ENCODE measurements at places on chromosomes 12 and 14.

DNA sequence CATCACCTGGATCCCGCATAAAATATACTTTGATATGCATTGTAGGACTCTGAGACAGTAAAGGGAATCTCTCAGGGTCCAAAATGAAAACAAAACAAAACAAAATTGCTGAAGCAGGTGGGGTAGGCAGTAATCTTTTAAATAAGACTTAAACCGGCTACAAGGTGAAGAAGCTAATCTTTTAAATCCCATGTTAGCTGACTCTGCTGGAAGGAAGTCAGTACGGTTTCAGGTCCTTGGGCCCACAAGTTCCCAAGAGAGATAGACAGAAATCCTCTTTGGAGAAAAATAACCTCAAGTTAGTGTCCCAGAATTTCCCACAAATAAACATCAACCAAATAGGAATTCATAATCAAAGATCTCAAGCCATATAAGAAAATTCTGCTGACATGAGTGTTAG, 5.0 kb upstream of the EPS8 start:
- DNase-seq = no peak

DNA sequence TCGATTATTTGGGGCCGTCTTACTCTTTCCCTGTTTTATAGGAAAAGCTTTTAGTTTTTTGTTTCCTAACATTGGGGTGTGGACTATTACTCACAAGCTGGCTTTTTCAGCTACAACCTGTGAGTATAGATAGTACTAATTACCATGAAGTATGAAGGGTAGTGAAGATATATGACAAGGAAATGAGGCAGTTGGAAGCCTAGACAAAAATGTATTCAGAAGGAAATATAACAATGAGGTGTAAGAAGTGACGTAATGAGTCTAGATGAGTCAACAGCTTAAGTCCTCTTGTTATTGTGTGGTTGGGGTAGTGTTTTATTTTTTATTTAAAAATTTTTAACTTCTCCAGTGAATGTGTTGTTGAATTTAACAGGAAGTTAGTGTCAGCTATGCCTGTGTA, 804.5 kb downstream of the NRXN3 start:
- no peak for DNase-seq

- no peak for DNase-seq
Observed at GRCh38 chr12:81588235-81589008, 170.7 kb downstream of the PPFIA2 start.

DNA sequence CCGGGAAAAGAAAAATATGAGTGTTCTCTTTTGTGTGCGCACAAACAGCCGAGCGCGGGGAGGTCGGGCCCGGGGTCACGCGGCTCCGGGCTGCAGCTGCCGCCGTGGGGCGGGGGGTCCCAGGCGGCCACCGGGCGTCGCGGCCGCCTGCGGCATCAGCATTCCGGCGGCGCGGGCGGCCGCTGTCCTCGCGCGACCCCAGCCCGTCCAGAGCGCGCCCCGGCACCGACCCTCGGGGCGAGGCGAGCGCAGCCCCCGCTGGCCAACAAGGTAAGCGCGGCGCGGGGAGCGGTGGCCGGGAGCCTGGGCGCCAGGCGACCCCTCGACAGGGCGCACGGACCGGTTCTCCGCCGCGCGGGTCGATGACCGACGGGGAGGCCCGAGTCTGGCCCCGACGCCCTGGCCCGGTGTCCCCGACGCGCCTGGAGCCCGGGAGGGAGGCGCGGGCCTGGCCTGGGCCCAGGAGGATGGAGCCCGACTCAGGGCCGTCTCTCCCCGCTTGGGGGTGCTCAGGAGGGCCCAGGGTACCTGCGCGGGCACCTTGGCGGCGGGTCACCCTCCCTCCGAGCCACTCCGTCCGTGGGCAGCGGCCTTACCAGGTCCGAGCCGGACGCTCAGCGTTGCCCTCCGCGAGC, 103.9 kb upstream of the DIO3 start:
- no peak for DNase-seq

- DNase-seq = no peak
Observed at GRCh38 chr14:38175658-38176057, 32.0 kb upstream of the SSTR1 start.

DNA sequence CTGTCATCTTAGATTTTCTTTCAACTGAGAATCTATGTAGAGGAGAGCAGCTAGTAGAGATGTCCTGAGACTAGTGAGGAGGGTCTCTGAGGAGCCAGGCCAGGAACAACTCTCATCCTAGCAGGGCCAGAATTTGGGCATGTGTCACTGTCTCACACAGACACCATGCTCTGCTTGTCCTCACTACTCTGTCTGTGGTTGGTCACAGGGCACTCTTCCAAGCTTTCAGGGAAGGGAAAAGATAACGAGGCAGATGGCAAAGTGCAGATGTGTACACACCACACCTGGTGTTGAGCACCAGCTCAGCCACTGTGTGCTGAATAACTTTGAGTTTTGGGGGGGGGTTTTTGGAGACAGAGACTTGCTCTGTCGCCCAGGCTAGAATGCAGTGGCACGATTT, 2.5 kb downstream of the SSPN start:
- peak; percentile 20 for DNase-seq

GRCh38 chr14:53871951-53872350, 84.7 kb downstream of the BMP4 start:
- DNase-seq = no peak

- peak; percentile 75 for DNase-seq
Observed at GRCh38 chr12:71746974-71747611, 7.6 kb upstream of the RAB21 start.

DNA sequence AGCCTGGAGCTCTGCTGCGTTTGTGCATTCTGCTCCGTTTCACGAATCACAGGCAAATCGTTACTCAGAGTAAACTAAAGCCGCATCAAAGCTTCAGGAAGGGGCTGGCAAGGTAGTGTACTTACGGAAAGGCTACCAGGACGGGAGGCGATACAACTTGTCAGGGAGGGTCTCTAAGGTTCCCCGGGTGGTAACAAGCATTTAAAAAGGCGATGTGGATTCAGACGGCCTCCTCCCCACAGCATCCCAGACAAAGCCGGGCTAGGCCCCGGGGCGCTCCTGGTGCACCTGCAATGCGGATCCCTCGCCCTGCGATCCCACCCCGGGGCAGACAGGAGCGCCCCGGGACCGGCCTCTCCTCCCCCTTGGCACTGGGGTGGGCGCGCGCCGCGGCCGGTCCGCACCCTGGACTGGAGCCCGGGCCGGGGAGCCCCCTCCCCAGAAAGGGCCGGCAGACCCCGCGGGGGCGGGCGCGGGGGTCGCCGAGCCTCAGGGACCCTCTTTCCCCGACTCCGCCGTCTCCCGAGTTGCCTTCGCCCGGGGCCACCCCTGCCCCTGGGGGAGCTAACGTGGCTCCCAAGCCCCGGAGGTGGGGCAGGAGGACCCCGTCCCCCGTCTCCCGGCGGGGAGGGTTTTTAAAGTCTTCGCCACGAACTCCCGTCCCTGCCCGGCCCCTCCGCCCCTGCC, 718 bp downstream of the CCDC92 start:
- peak; percentile 36 for DNase-seq

GRCh38 chr12:31259136-31259886, 66.6 kb downstream of the SINHCAF start:
- DNase-seq = no peak

DNA sequence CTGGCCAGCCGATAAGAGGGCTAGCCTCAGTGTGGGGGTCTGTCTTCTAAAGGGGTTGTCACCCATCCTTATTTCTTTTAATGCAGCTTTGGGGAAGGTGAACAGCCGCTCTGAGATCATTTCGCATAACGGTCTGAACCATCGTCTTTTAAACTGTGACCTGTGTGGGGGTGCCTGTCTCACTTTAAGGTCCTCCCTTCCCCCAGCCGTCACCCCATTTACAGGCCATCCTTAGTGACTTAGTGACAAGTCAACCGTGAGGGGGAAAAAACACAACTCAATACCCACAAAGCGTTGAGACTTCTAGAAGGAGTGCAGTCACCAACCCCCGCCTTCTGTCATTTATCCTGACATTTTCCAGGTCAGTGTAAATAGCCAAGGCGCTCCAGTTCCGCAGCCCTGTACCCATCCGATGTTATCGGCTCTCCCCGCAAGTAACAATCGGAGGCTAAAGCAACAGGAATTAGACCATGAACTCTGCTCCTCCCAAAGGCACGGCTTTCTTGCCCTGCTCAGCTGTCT, 505 bp upstream of the DENND5B start:
- DNase-seq = no peak

GRCh38 chr12:79778802-79779448, 88.2 kb upstream of the PAWR start:
- no peak for DNase-seq

- DNase-seq = no peak
Observed at GRCh38 chr14:21313512-21313911, 33.6 kb downstream of the RPGRIP1 start.

- DNase-seq = no peak
Observed at GRCh38 chr12:56385873-56386272, 23.2 kb upstream of the APOF start.

- no peak for DNase-seq
Observed at GRCh38 chr12:42534184-42534838, 55.2 kb downstream of the PRICKLE1 start.

DNA sequence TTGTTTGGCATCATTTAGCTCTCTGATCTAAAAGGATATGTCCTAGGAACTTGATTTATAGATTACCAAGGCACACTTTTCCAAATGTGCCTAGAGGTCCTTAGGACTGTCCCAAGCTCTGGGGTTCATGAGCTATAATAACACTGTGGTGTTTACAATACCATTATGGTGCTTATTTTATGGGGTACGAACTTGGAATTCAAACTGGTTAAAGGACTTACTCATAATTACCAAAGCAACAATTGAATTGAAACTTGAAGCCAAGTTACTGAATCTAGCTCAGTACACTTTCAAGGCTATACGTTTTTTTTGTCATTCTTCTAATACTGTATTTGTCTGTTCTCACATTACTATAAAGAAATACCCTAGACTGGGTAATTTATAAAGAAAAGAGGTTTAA, 9.6 kb upstream of the TEP1 start:
- DNase-seq = no peak

GRCh38 chr12:55931780-55932550, 1.0 kb downstream of the DGKA start:
- no peak for DNase-seq

- DNase-seq = no peak
Observed at GRCh38 chr14:47993883-47994282, 318.5 kb upstream of the MDGA2 start.

DNA sequence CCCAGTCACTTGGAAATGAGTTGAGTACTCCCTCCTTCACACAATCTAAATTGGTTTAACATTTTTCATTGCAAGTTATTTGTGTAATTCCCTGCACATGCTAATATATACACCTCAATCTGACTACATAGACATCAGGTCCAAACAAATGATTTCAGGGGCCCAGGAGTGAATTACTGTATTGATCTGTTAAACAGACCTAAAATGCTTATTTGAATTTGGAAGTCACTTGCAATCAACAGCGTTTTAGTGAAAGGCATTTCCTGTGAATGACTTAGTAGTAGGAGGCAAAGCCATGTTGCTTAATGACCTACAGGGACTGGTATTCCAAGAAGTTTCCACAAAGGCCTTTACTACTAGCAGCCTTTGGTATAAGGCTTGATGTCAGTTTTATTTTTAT, 22.6 kb upstream of the SLC15A5 start:
- DNase-seq = no peak

DNA sequence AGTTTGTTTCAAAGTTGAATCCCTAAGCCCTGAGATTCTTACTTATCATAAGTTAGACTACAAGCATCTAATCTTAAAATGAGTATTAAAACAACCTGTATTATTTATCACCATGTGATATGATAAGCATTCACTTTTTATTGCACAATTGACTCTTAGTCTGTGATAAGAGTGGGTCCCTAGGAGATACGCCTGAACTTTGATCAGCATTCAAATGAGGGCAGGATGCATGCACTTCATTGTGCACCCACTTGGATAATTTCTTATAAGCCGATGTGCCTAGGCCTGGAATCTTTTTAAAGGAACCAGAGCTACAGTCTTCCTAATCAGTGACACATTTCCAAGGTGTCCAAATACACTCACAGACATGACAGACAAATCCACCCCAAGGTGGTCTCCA, 31.4 kb upstream of the SPTLC2 start:
- no peak for DNase-seq

DNA sequence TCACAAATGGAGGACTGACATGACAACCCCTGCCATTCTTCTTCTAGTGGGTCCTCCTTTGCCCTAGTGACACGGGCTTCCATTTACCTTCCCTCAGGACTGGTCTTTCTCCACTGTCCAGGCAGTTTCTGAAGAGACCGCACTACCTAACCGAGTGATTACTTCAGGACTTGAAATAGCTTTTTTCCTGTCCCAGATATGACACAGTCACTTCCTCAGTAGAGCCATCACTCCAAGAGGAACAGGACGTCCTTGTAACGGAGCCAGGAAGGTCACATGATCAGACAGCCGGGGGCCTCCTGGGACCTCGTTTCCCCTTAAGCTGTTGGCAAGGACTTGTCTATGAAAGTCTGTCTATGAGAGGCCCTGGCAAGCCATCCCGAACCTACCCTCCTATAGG, 62.3 kb downstream of the FOS start:
- no peak for DNase-seq

DNA sequence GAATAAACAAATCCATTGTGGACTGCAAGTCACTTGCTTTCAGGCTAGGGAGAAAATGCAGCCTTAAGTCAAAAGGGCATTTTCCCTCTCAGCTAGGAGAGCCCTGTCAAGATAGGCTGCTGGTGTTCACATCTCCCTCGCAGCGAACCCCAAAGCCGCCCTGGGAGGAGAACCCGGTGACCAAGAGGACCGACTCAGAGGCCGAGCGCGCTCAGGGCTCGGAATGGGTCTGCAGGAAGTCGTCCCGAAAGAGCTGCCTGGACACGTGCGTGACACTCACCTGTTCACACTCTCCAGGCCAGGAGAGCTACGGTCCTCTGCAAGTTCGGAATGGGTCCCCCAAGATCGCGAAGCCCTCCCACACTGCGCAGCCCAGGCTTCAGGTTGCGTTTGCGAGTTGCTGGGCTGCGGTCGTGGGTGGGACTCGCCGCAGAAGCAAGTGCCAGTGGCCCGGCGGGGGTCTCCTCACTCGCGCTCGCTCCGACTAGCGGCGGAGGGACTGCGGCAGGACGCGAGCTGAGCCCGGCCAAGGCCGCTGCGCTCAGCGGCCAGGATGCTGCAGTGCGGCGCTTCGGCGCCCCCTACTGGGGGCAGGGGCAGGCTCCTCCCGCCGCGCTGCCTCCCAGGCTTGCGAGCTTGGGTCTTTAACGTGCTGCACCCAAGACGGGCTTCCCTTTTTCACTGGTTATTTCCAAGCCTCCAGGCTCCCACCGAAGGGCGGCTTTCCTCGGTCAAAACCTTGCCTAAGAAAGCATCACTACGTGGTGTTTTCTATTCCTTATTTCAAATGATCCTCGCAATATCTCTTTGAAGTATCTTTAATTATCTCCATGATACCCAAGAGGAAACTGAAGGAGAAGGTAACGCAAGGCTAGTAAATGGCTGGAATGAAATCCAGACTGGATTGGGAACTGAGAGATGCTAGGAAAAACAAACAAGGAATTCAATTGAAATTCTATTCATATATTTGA, at the start of gene RERG:
RERG (minus strand) TSS at position 503 of the 971 bp plus-strand sequence. CDS start 3,928 bp downstream, outside the sequence.
- peak; percentile 46 for DNase-seq

GRCh38 chr12:80217011-80217535, 117.7 kb downstream of the OTOGL start:
- no peak for DNase-seq

DNA sequence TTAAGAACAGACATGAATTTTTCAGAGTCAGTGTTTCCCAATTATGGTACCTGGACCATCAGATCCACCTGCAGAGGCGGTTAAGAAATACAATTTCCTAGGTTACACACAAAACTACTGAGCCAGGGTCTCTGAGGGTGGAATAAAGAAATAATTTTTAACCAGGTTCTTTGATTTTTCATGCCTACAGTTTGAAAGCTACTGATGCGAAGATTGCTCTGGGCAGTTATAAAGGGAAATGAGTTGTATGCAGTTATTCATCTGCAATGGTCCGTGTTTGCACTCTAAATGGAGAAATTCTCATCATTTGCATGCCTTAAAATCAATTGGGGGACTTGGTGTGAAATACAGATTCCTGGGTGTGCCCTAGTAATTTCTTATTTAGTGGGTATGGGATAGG, 89.7 kb downstream of the ERGIC2 start:
- no peak for DNase-seq
